ENCODE measurements at places on chromosomes 3 and 15. TPM values are rescaled to one million over a fixed set of nuclear protein-coding genes. Genes with fewer than 3 reads are reported as not detected.

DNA sequence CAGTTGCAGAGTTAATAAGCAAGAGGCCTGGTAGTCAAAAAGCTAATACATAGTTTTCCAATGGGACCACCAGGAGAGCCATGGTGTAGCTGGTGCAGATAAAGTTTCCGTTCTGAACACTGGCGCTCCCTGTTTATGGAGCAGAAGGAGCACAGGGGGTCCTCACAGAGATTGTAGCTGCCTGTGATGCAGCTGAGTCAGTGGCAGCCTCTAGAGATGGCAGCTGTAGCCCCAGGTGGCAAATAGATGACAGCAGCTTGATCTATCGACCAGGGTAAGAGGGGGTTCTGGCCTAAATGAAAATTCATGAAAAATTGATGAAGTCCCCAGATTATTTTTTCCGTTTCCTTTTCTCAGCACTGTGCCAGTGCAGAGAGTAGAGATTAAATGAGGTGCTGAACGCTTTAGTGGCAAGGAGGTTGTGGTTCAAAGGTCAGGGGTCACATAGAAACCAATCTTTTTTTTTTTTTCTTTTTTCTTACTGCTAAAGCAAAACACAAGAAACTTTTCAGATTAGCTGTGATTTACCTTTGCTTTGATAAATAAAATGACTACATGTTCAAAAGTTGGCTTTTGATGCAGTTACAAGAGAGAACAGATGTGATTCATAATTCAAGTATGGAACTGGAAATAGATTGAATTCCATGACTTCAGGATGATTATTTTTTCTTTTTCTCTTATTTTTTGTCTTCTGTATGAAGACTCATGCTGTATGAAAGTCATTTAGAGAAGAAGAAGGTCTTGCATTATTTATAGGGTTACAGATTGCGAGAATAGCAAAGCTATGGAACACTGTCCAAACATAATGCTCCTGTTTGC lies 63.3 kb downstream of the ROBO2 start:
- DNase-seq, result no peak

Gene RAB43
- 27.7 TPM for total RNA-seq

Gene TXNRD3
- total RNA-seq, result 17.2 TPM

GRCh38 chr3:115233021-115233420 lies 85.9 kb upstream of the ZBTB20 start:
- no peak for DNase-seq

Gene DGKG
- total RNA-seq, result 0.46 TPM

GRCh38 chr15:58462973-58463663 lies 31.3 kb downstream of the LIPC start:
- DNase-seq, result no peak

DNA sequence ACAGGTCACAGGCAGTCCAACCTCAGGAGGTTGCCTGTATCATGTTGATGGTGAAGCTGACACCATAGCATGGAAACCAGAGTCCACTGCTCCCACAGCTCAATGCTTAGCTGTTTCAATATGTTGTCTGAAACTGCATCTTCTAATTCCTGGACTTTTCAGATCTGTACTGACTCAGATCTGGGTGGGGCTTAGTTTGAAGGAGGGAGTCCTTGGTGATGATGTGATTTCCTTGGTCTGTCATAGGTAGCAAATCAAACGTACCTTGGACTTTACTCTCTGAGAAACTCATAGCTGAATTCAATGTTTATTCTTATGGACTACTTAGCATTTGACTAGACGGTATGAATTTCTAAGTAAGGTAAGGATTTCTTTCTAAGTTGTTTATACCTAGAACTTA lies at the start of gene HHLA2:
Gene HHLA2 (plus strand): TSS at position 310 of the 400 bp plus-strand sequence. CDS start 55,266 bp downstream, outside the sequence.
- no peak for DNase-seq

Gene RASGRF1
- total RNA-seq, result 0.59 TPM

- DNase-seq, result no peak
Measured at GRCh38 chr3:22977650-22978289, 225.4 kb upstream of the UBE2E2 start.

- DNase-seq, result no peak
Measured at GRCh38 chr15:92645051-92645631, 10.4 kb downstream of the FAM174B start.

Gene ITPKA
- total RNA-seq, result 6.3 TPM

Gene LSMEM2
- total RNA-seq, result not detected

GRCh38 chr15:52796753-52797520 lies 6.8 kb upstream of the ONECUT1 start:
- no peak for DNase-seq

GRCh38 chr15:35746121-35746520 lies 200.2 kb upstream of the DPH6 start:
- no peak for DNase-seq

DNA sequence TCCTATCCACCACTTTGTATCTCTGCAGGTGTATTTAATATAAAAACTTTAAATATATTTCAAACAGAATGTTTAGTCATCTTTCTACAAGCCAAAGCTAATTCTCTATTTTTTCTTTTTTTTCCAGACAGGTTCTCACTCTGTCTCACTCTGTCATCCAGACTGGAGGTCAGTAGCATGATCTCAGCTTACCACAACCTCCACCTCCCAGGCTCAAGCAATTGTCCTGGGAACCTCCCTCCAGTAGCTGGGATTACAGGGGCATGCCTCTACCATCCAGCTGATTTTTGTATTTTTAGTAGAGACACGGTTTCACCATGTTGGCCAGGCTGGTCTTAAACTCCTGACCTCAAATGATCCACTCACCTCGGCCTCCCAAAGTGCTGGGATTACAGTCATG lies 202.6 kb downstream of the VGLL3 start:
- DNase-seq, result no peak

Gene CPEB1
- total RNA-seq, result 19.5 TPM

DNA sequence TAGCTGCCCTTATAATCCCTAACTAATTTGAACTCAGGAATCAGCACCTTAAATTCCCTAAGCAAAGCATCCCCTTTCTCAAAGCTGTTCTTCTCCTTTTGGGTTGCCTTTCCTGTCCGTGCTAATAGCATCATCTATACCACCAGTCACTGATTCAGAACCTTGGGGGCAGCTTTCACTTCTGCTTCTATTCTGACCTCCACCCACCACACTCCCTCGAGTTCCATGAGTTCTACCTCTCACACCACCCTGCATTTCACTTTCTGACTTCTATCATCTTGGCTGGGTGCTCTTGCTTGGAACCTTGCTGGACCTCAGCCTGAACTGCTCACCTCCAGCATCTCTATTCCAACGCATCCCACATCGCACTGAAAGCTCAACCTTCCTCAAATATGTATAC lies 55.4 kb upstream of the KCNMB2 start:
- DNase-seq, result no peak

Gene GCNT3
- not detected for total RNA-seq

GRCh38 chr3:29850641-29851040 lies 569.8 kb downstream of the RBMS3 start:
- DNase-seq, result no peak

DNA sequence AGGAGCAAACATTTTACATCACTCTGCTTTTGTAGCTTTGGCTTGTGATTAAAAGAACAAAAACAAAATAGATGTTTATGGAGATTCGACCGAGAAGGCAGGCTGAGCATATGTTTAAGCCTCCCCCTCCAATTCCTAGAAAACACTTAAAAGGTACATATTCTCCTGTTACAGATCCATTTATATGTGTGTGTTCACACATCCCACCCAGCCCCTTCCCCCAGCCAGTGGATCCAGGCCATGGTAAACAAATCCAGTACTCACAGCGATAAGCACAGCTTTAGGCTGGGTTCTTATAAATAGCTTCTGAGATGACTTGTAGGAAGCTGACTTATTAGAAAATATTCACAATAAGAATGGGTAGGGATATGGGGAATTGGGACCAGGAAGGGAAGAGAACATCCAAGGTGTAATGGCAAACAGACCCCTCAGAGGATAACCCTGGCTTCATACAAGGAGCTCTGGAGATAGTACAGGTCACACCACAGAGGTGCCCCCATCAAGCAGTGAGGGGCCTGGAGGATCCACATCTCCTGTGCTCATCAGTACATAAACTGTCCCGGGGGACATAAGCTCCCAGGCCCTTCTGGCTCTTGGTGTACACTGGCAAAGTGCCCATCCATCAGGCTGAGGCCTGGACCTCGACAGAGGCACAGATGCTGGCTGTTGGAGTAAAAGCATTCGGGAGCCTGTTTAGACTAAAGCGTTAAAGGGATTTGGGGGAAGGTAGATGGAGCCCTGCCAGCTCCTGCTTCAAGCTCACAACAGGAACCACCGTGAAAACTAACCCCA lies 70.0 kb upstream of the UBE2E1 start:
- no peak for DNase-seq

GRCh38 chr15:39946862-39947261 lies 12.9 kb downstream of the EIF2AK4 start:
- DNase-seq, result no peak

Gene NRROS
- total RNA-seq, result 8.8 TPM

GRCh38 chr3:158279609-158280008 lies 169.7 kb downstream of the RSRC1 start:
- DNase-seq, result no peak

Gene NPAP1
- not detected for total RNA-seq

Gene RGMA
- total RNA-seq, result 0.62 TPM

- no peak for DNase-seq
Measured at GRCh38 chr3:189144645-189145044, 27.1 kb upstream of the TPRG1 start.

All from Panc1 (cell line).